Cardiac muscle cell (in vitro differentiated cells and primary cell): ENCODE measurements at places on chromosomes 13 and 19.

- H3K4me3 ChIP-seq = no peak overlapping the region
- H3K27me3 ChIP-seq = peaks cover 28% of the 10 kb centered on the region
- no peaks in the 10 kb centered on the region for H3K4me1 ChIP-seq
- DNase-seq = no peak
- H3K27ac ChIP-seq = no peak overlapping the region
- H3K36me3 ChIP-seq = no peaks in the 10 kb centered on the region
These were observed 19.0 kb upstream of the LEUTX start for GRCh38 chr19:39759457-39760184.

DNA sequence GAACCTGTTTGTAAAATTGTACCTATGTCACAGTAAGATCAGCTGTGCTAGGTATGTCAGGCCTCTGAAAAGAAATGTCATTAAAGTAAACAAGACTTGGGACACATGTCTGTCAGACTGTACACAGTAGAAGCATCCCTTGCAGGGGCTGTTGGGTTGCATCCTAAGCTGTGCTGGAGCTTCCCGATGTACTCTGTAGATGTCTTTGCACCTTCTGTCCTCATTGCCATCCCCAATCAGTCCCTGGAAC is 48.7 kb upstream of the GPR183 start:
- peaks cover 3% of the 10 kb centered on the region for H3K36me3 ChIP-seq
- no peaks in the 10 kb centered on the region for H3K4me1 ChIP-seq
- H3K27me3 ChIP-seq = no peaks in the 10 kb centered on the region
- no peak overlapping the region for H3K4me3 ChIP-seq
- no peak overlapping the region for H3K27ac ChIP-seq

- H3K27me3 ChIP-seq = no peaks in the 10 kb centered on the region
- DNase-seq = no peak
- H3K4me3 ChIP-seq = no peak overlapping the region
These were observed 14.1 kb downstream of the FSD1 start for GRCh38 chr19:4318460-4318859.

DNA sequence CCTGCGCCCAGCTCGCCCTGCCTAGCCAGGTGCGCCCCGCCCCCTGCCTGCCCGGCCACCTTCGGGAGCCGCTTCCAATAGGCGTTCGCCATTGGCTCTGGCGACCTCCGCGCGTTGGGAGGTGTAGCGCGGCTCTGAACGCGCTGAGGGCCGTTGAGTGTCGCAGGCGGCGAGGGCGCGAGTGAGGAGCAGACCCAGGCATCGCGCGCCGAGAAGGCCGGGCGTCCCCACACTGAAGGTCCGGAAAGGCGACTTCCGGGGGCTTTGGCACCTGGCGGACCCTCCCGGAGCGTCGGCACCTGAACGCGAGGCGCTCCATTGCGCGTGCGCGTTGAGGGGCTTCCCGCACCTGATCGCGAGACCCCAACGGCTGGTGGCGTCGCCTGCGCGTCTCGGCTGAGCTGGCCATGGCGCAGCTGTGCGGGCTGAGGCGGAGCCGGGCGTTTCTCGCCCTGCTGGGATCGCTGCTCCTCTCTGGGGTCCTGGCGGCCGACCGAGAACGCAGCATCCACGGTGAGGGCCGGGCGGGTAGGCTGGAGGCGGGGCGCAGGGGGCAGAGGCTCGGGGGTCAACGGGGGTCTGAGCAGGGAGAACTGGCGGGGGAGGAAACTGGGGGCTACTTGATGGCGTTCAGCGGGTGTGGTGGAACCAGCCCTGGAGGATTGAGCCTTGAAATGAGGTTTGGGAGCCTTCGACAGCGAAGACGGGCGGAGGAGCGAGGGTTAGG is at the start of gene SPINT2:
Gene SPINT2 (plus strand): TSS at position 88 of the 727 bp plus-strand sequence. CDS start 320 bp downstream, at position 408.
- peaks cover 29% of the 10 kb centered on the region for H3K4me1 ChIP-seq
- peak; percentile 89 for DNase-seq

- DNase-seq = peak; percentile 56
- no peak overlapping the region for H3K27ac ChIP-seq
- no peaks in the 10 kb centered on the region for H3K36me3 ChIP-seq
- no peak overlapping the region for H3K4me3 ChIP-seq
- H3K4me1 ChIP-seq = peaks cover 1% of the 10 kb centered on the region
These were observed 5.9 kb downstream of the BORCS8 start for GRCh38 chr19:19185853-19186740.

GRCh38 chr19:35119091-35119490 is 3.5 kb downstream of the FXYD3 start:
- no peaks in the 10 kb centered on the region for H3K4me1 ChIP-seq
- H3K27ac ChIP-seq = no peak overlapping the region
- no peak overlapping the region for H3K4me3 ChIP-seq
- no peaks in the 10 kb centered on the region for H3K36me3 ChIP-seq
- DNase-seq = no peak
- no peaks in the 10 kb centered on the region for H3K27me3 ChIP-seq

- DNase-seq = no peak
- no peaks in the 10 kb centered on the region for H3K27me3 ChIP-seq
- H3K36me3 ChIP-seq = no peaks in the 10 kb centered on the region
- H3K4me3 ChIP-seq = no peak overlapping the region
- H3K4me1 ChIP-seq = no peaks in the 10 kb centered on the region
These were observed 1311.9 kb downstream of the UQCRFS1 start for GRCh38 chr19:27901078-27901477.

- peak; percentile 26 for DNase-seq
- peaks cover 11% of the 10 kb centered on the region for H3K36me3 ChIP-seq
- no peaks in the 10 kb centered on the region for H3K27me3 ChIP-seq
- H3K4me3 ChIP-seq = no peak overlapping the region
These were observed 158.0 kb downstream of the VWA8 start for GRCh38 chr13:41802684-41803444.

DNA sequence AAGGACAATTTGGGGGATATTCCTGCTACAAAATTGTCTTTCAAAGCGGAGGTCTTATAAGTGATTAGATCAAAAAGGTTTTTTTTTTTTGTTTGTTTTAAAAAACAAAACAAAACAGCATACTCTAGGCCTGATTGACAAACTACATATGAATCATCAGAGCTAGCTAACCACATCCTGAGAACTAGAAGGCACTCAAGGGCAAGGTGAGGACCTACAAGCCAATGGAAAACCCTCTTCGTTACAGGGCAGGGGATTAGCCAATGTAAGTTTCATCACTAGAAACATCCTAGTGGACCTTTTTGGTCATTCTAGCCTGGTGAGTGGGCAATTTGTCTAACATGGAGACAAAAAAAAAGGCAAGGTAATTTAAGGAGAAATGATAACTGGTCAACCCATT is 428.6 kb downstream of the RFC3 start:
- DNase-seq = peak; percentile 22
- no peaks in the 10 kb centered on the region for H3K36me3 ChIP-seq
- H3K27ac ChIP-seq = no peak overlapping the region
- H3K4me1 ChIP-seq = no peaks in the 10 kb centered on the region

DNA sequence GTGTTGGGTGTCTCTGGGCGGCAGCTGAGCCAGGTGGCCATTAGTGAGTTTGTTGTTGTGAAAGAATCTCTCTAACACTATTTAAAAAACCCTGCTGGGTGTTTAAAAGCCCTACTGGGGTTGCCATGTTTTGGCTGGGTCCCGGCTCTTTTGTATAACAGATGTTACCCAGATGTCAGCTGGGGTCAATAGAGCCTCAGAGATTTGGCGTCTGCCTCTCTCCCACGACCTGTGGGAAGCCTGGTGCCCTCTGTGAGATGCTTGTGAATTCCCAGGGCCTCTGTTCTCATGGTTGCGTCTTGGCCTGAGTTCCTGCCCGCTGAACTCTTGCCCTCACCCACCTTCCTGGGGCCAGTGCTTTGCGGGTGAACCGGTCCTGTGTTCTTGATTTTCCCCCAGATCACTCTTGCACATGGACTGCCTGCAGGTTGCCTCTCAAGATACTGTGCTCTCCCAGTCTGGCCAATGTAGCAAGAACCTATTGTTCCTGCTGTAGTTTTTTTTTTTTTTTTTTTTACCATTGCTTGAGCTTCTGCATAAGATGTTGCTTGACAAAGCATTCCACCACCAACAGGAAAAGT is 9.5 kb downstream of the NFILZ start:
- no peak for DNase-seq
- no peak overlapping the region for H3K4me3 ChIP-seq
- H3K36me3 ChIP-seq = no peaks in the 10 kb centered on the region
- no peaks in the 10 kb centered on the region for H3K27me3 ChIP-seq
- H3K27ac ChIP-seq = no peak overlapping the region
- H3K4me1 ChIP-seq = no peaks in the 10 kb centered on the region

GRCh38 chr19:48444129-48444935 is 1.5 kb upstream of the GRWD1 start:
- H3K27me3 ChIP-seq = no peaks in the 10 kb centered on the region
- peaks cover 10% of the 10 kb centered on the region for H3K36me3 ChIP-seq
- H3K4me3 ChIP-seq = peak overlapping the region; percentile 82
- H3K4me1 ChIP-seq = peaks cover 4% of the 10 kb centered on the region

DNA sequence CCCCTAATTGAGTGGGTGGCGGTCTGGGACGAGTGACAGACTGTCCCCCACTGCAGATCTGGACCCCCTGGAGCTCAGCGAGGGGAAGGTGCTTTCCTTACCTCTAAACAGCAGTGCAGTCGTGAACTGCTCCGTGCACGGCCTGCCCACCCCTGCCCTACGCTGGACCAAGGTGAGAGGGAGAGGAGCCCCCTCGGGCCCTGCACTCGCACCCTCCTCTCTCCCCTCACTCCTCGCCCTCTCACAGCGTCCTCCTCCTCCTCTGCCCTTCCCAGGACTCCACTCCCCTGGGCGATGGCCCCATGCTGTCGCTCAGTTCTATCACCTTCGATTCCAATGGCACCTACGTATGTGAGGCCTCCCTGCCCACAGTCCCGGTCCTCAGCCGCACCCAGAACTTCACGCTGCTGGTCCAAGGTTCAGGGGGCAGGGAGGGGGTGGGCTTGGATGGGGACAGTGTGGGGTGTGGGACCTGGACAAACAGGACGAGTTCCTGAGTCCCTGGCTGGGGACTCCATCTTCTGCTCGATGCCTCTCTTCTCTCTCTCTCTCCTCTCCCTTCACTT is 9.6 kb downstream of the BCAM start:
- peaks cover 12% of the 10 kb centered on the region for H3K36me3 ChIP-seq
- H3K4me1 ChIP-seq = peaks cover 27% of the 10 kb centered on the region
- no peak overlapping the region for H3K27ac ChIP-seq
- DNase-seq = no peak
- no peak overlapping the region for H3K4me3 ChIP-seq
- H3K27me3 ChIP-seq = no peaks in the 10 kb centered on the region

GRCh38 chr13:99548448-99548847 is 47.2 kb downstream of the TM9SF2 start:
- no peaks in the 10 kb centered on the region for H3K4me1 ChIP-seq
- DNase-seq = no peak
- H3K4me3 ChIP-seq = no peak overlapping the region
- no peak overlapping the region for H3K27ac ChIP-seq

DNA sequence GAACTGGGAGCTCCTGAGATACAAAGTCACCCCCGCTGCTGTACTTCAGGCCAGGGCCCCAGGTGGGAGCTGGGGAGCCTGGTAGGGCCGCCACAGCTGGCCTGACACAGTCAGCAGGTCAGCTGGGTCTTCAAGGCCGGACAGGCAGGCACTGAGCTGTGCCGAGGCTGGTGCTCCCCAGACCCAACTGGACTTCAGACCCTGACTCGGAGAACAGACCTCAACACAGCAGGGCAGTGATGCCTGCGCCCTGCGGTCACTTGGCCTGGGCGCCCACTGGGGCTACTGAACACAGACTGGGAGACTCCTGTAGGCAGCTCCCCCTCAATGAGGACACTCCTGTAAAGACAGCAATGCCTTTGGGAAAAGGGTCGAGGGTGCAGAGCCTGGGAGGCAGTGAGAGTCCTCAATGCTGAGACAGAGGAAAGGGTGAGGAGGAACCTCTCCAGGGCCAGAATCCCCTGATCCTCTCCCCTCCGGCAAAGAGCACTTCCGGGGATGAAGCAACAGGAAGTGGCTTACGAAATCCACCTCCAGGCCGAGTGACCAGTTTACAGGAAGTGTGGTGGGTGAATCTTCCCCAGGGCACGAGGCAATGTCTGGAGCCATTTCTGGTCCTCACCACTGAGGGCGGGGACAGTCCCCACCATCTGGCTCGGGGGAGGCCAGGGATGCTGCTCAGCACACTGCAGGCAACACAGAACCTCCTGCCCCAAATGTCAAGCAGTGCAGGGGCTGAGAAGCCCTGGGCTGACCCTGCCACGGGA is 40.8 kb upstream of the ISYNA1 start:
- H3K36me3 ChIP-seq = no peaks in the 10 kb centered on the region
- peaks cover 7% of the 10 kb centered on the region for H3K4me1 ChIP-seq
- H3K27ac ChIP-seq = no peak overlapping the region
- H3K27me3 ChIP-seq = no peaks in the 10 kb centered on the region

DNA sequence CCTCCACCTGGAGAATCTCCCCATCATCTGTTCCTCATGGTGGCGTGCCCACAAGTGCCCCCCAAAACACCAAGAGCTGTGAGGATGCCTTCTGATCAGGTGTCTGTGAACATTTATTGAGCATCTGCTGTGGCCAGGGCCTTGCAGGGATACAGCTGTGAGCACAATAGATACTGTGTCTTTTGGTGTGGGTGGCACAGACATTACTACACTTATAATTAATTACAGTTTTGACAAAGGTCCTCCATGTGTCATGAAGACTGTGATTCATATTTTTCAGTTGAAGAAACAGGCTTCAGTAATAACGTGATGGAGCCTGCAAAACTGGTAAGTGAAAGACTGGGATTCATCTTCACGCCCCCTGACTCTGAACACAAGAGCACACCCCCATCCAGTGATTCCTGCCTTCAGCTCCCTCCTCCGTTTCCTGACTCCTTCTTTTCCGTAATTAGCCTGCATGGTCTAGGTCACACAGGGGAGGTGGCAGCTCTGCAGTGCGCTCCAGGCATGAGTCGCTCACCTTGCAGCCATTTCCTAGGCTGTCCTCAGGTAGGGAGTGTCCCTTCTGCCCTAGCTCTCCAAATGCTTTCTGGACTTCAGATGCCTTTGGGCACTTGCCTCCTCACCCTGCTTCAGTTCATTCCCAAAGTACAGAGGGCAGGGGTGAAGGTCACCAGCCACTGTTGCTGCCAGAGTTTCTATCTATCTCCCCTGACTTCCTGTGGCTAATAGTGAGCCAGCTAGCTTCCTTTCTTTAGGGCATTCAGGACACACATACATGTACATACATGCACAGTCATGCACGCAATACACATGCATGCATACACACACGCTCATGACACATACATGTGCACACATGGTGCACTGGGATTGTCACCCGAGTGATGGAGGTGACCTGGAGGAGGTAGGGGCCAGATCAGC is 66.5 kb downstream of the SIAH3 start:
- no peak overlapping the region for H3K4me3 ChIP-seq
- no peak for DNase-seq
- H3K36me3 ChIP-seq = no peaks in the 10 kb centered on the region
- H3K4me1 ChIP-seq = peaks cover 32% of the 10 kb centered on the region
- no peak overlapping the region for H3K27ac ChIP-seq
